NCI-H187 treated with DMSO at 0.1 percent for 48 hours (cell line): ENCODE measurements at places on chromosomes 3 and 15.

DNA sequence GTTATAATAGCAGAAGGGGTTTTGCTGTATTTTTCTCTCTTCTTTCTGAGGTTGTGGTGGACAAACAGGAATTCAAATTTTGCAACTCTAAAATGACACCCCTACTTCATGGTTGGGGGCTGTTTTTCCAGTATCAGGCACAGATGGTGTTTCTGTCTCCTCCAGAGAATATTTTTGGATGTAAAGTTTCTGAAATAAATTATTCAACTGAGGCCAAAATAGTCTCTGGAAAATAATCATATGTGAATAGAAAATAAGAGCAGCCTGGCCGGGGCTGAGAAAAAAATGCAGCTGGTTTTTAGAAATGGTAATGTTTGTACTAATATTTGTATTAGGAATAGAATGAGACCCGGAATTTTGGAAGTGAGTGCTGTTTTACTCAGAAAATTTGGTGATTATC is 121.3 kb upstream of the ADAMTS9 start:
- DNase-seq = no peak

GRCh38 chr3:147361454-147362420 is 44.6 kb downstream of the ZIC4 start:
- DNase-seq = no peak

DNA sequence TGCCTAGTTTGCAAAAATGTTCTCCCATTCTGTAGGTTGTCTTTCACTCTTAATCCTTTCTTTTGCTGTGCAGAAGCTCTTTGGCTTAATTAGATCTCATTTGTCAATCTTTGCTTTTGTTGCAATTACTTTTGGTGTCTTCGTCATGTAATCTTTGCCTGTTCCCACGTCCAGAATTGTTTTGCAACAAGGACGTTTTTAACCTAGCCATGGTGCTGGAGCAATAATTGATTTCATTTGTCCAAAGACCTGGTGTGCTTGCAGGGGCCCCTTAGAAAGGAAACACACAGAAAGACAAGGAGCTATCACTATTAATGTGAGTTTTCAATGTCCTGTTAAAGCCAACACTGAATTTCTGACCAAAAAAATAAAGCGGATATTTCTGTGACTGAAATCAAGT is 89.1 kb upstream of the GALNT15 start:
- no peak for DNase-seq

DNA sequence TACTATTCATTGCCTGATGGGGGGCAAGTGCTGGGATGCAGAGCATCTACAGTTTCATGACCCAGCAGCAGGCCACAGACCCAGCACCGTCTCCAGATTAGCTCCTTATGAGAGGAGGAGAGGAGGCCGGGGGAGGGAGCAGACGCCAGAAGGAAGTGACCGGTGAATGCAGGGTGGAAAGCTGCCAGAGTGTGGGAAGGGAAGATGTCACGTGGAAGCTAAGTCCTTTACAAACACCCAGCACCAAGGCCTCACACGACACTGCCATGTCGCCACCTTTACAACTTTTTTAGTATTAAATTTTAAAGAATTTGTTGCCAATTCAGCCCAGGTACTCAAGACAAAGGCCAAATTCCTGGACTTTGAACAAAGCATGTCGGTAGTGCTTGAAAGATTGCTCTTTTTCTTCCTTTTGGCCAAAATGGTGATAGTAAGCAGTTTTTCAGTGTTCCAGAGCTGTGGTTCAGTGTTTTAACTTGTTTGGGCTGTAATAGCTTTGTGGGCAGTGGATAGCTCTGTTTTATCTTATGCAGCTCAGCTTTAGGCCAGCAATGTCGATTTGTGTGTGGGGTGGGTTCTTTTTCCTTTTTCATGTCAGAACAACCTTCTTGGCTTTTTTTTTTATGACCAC is 58.2 kb downstream of the ZBTB38 start:
- DNase-seq = no peak

DNA sequence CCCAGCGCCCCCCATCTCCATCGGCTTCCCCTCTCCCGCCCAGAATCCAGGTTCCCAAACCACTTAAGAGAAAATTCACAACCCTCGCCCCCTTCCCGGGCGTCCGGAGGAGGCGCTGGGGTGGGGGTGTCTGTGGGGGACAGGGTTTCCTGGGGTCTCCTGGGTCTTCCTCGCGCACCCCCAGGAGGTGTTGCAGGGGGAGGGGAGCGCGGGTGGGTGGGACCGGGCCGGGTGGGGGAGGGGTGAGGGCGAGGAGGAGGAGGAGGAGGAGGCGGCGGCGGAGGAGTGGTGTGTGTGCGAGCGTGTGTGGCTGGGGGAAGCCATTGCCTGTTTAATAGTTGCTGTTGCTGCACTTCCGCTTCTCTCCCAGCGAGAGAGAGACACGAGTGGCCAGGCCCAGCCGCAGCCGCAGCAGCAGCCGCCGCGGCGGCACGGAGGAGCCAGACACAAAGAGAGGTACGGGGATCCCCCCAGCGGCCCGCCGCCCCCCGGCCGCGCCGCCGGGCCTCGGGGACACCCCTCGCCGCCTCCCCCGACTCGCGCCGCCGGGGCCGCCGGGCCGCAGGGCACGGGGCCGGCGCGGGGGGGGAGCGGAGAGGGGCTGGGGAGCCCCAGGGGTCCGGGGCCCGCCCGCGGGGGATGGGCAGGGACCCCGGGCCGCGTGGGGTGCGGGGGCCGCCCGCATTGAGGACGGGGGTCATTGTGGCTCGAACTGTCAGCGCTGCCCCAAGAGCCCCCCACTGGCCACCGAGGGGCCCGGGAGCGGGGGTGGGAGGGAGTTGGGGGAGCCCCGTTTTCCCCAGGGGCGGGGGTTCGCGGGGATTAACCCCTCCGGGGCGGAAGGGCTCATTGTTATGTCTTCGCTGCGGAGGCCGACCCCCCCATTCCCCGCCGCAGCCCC is at the start of gene UBE2E1:
Gene UBE2E1 (plus strand): TSS at position 323 of the 901 bp plus-strand sequence. CDS start 1,315 bp downstream, outside the sequence.
- DNase-seq = no peak

GRCh38 chr15:88535100-88535499 is 11.4 kb downstream of the DET1 start:
- DNase-seq = no peak

DNA sequence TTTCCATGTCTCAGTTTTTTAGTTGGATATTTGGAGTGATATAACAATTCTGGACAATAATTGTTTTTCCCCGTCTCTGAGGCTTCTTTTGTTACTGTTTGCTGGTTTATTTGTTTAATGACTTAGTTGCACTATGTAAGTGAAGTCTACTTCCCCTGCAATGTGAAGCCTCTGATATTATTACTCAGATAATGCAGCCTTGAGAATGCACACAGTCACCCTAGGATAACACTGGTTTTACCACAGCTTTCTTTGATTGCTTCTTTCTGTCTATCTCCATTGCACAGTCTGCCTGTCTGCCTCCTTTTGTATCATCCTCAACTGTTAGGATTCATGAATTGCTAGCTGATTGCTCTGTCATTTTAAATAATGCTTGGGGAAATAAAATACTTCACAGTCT is 208.7 kb upstream of the ROBO1 start:
- no peak for DNase-seq
